ENCODE measurements at places on chromosomes 4 and X.

DNA sequence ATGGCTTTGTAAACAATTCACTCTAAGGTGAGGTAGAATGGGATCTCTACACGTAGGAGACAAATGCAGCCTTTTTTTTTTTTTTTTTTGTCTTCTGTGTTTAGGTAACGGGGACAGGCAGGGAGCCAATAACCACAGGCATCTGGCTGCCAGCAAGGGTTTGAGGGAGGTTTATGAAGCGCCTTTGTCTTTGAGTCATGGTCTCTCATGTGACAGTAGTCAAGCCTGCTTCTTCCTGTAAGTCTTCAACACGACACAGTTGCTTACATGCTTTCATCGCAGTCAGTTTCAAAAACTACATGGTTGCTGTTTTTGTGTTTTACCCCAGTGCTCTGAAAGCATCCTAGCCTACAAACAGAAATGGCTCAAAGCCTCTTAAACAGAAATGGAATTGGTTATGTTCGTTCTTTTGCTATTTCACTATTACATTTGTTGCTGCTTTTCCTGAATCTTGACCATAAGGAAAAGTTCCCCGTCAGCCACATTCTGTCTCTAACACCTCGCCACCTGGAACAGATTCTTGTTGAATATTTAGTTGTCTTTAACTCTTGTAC is 127.8 kb upstream of the METTL14 start:
- no peaks in the 10 kb centered on the region for H3K27me3 ChIP-seq
- no peaks in the 10 kb centered on the region for H3K4me1 ChIP-seq
- H3K36me3 ChIP-seq = no peaks in the 10 kb centered on the region
- no peak for DNase-seq
- no peak overlapping the region for H3K27ac ChIP-seq

DNA sequence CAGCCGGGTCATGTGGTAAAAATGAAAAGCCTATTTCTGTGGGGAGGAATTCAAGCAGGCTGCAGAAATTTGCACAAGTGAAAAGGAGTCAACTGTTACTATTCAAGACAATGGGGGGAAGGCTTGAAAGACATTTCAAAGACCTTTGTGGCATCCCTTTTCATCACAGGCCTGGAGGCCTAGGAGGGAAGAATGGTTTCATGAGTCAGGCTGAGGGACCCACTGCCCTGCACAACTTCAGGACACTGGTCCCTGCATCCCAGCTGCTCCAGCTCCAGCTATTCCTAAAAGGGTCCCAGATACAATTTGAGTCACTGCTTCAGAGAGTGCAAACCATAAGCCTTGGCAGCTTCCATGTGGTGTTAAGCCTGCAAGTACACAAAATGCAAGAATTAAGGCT is 85.3 kb upstream of the POU3F4 start:
- no peaks in the 10 kb centered on the region for H3K4me1 ChIP-seq
- H3K27me3 ChIP-seq = no peaks in the 10 kb centered on the region
- DNase-seq = no peak
- no peak overlapping the region for H3K4me3 ChIP-seq
- H3K36me3 ChIP-seq = no peaks in the 10 kb centered on the region

- DNase-seq = peak; percentile 23
- no peaks in the 10 kb centered on the region for H3K27me3 ChIP-seq
- H3K4me3 ChIP-seq = no peak overlapping the region
- no peaks in the 10 kb centered on the region for H3K4me1 ChIP-seq
These were observed 34.0 kb upstream of the GYPA start for GRCh38 chr4:144174401-144175067.

DNA sequence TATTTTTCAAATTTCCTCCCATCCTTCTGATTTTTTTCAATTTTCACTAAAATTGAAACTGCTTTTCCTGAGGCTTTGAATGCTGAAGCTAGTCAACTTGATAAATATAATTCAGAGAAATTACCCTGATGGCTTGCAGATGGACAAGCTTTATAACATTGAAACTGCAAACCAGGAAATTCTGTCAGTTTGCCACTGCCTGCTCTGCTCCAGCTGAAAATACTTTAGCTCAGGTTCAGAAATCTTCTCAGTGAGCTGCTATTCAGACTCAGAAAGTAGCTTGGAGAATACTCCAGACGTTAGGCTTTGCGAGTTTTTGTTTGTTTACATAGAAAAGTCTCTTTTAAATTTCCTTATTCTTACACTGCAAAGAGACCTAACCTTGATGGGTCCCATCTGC is 1574.7 kb downstream of the STIM2 start:
- H3K36me3 ChIP-seq = no peaks in the 10 kb centered on the region
- no peak overlapping the region for H3K4me3 ChIP-seq
- H3K4me1 ChIP-seq = no peaks in the 10 kb centered on the region
- no peak for DNase-seq
- H3K27me3 ChIP-seq = no peaks in the 10 kb centered on the region

- no peak overlapping the region for H3K4me3 ChIP-seq
- no peak overlapping the region for H3K27ac ChIP-seq
- no peaks in the 10 kb centered on the region for H3K36me3 ChIP-seq
- H3K27me3 ChIP-seq = no peaks in the 10 kb centered on the region
- H3K4me1 ChIP-seq = no peaks in the 10 kb centered on the region
- no peak for DNase-seq
These were observed 81.0 kb upstream of the SMARCAD1 start for GRCh38 chr4:94126669-94127068.

- no peaks in the 10 kb centered on the region for H3K4me1 ChIP-seq
- no peak overlapping the region for H3K4me3 ChIP-seq
- no peaks in the 10 kb centered on the region for H3K27me3 ChIP-seq
- H3K36me3 ChIP-seq = no peaks in the 10 kb centered on the region
- no peak overlapping the region for H3K27ac ChIP-seq
These were observed 620.0 kb downstream of the ANKRD50 start for GRCh38 chr4:124092541-124092984.

- H3K27me3 ChIP-seq = no peaks in the 10 kb centered on the region
- peaks cover 87% of the 10 kb centered on the region for H3K4me1 ChIP-seq
- H3K4me3 ChIP-seq = peak overlapping the region; percentile 38
- no peaks in the 10 kb centered on the region for H3K36me3 ChIP-seq
- DNase-seq = no peak
These were observed 55.3 kb downstream of the TMEM131L start for GRCh38 chr4:153521478-153521877.

DNA sequence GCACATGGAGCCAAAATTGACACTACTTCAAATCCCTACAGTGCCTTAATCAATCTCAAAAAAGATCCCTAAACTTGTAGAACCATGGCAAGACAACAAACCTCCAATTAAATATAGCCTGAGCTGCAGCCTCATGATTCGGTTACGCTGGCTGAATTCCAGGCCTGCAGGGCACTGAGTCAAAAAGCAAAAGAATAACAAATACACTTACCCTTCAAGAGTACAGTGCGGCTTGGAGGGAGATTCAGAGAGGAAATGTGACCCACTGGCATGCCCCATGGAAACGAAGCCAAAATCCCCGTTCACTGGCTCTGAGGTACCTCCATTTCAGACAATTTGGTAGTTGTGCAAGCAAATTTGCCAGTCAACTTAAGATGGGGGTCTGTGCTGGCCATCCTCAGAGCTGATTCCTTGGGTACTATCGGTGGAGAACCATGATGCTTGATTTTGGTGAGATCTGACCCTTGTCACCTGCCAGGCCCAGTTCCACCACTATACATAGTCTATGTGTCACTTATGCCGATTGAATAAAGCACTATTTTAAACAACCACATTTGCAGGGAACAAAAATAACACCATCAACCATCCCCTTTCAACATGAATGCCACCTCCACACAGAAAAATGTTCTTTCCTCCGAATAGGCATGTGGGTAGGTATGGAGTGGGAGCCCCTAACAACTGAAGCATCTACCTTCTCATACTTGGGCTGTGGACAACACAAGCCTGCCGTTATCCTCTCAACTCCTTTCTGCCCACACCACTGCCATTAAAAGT is 2.1 kb downstream of the C4orf54 start:
- no peak overlapping the region for H3K4me3 ChIP-seq
- H3K27me3 ChIP-seq = no peaks in the 10 kb centered on the region
- no peaks in the 10 kb centered on the region for H3K4me1 ChIP-seq
- no peaks in the 10 kb centered on the region for H3K36me3 ChIP-seq
- no peak for DNase-seq

- H3K36me3 ChIP-seq = no peaks in the 10 kb centered on the region
- peaks cover 30% of the 10 kb centered on the region for H3K4me1 ChIP-seq
- peak overlapping the region; percentile 14 for H3K4me3 ChIP-seq
- peak; percentile 3 for DNase-seq
These were observed 82.2 kb downstream of the MAML3 start for GRCh38 chr4:140071806-140072205.

- H3K4me1 ChIP-seq = no peaks in the 10 kb centered on the region
- no peaks in the 10 kb centered on the region for H3K36me3 ChIP-seq
- no peak for DNase-seq
- no peak overlapping the region for H3K27ac ChIP-seq
- H3K4me3 ChIP-seq = no peak overlapping the region
These were observed 860.1 kb upstream of the INTU start for GRCh38 chr4:126772662-126773061.

GRCh38 chrX:24019448-24019847 is 7.5 kb downstream of the KLHL15 start:
- no peaks in the 10 kb centered on the region for H3K36me3 ChIP-seq
- no peaks in the 10 kb centered on the region for H3K27me3 ChIP-seq
- peaks cover 26% of the 10 kb centered on the region for H3K4me1 ChIP-seq
- H3K4me3 ChIP-seq = no peak overlapping the region

DNA sequence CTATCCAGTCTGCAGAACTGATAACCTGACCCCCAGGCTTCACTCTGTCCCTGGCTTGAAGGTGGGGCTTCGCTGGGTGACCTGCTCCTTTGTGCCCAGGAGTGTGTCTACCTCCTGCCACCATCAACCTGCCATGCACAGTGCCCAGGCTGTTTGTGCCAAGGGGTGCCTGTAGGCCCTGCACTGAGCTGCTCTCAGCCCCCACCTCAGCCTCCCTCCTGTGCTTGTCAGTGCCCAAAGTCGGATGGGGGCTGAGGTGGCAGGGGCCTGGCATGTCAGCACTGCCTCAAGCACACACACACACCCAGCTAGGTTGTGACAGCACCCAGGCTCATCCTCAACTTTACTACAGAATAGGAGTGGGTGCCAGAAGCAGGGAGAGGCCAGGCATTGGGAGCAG is 23.5 kb downstream of the SPCS3 start:
- no peaks in the 10 kb centered on the region for H3K4me1 ChIP-seq
- no peak overlapping the region for H3K27ac ChIP-seq
- no peak overlapping the region for H3K4me3 ChIP-seq
- no peaks in the 10 kb centered on the region for H3K36me3 ChIP-seq
- no peak for DNase-seq
- H3K27me3 ChIP-seq = no peaks in the 10 kb centered on the region

GRCh38 chrX:139554991-139555675 is 24.6 kb downstream of the F9 start:
- DNase-seq = no peak
- no peaks in the 10 kb centered on the region for H3K36me3 ChIP-seq
- no peaks in the 10 kb centered on the region for H3K4me1 ChIP-seq

Measured in CD8-positive, alpha-beta memory T cell (primary cell).